ENCODE measurements at places on chromosomes 6 and 20. TPM values are rescaled to one million over a fixed set of nuclear protein-coding genes. Genes with fewer than 3 reads are reported as not detected.

The SLC17A9 gene
- 5.4 TPM for total RNA-seq

The PSORS1C1 gene
- total RNA-seq, result 3.9 TPM

The BHLHE23 gene
- total RNA-seq, result not detected

The GRM1 gene
- total RNA-seq, result 25.0 TPM

The POM121L2 gene
- total RNA-seq, result not detected

The TMEM217 gene
- 0.81 TPM for total RNA-seq

The NEU1 gene
- total RNA-seq, result 28.6 TPM

The SLC26A8 gene
- 6.8 TPM for total RNA-seq

The TPMT gene
- total RNA-seq, result 20.7 TPM

The C2 gene
- total RNA-seq, result 6.6 TPM

The TFAP2D gene
- total RNA-seq, result 0.29 TPM

The SFTA2 gene
- total RNA-seq, result not detected

The PRKN gene
- total RNA-seq, result 34.3 TPM

The KCNK15 gene
- total RNA-seq, result 0.48 TPM

The TNXB gene
- 22.9 TPM for total RNA-seq

The HDGFL1 gene
- total RNA-seq, result 0.51 TPM

The BMP5 gene
- 0.23 TPM for total RNA-seq

The DHX35 gene
- total RNA-seq, result 12.0 TPM

The SNAP91 gene
- 75.1 TPM for total RNA-seq

The CNBD2 gene
- total RNA-seq, result 5.8 TPM

The EYA4 gene
- total RNA-seq, result 3.4 TPM

The MCHR2 gene
- 12.3 TPM for total RNA-seq

The ID4 gene
- 40.0 TPM for total RNA-seq

The CPNE1 gene
- total RNA-seq, result 123 TPM

The ANKEF1 gene
- 2.2 TPM for total RNA-seq

The MAFB gene
- 10.2 TPM for total RNA-seq

The C20orf141 gene
- not detected for total RNA-seq

The HSPA12B gene
- total RNA-seq, result 4.5 TPM

The RNF144B gene
- total RNA-seq, result 12.0 TPM

The HLA-C gene
- total RNA-seq, result 173 TPM

The MRAP2 gene
- total RNA-seq, result 21.2 TPM

The MYH7B gene
- 13.8 TPM for total RNA-seq

The IER3 gene
- total RNA-seq, result 6.6 TPM

The KIFC1 gene
- not detected for total RNA-seq

The PLCB1 gene
- 192 TPM for total RNA-seq

The HLA-DRB1 gene
- total RNA-seq, result 17.7 TPM

The FOXA2 gene
- total RNA-seq, result not detected

The WDR27 gene
- 59.8 TPM for total RNA-seq

The DYNLT2 gene
- 5.3 TPM for total RNA-seq

The SLPI gene
- total RNA-seq, result 0.89 TPM

The TFAP2C gene
- 0.58 TPM for total RNA-seq

The SOX4 gene
- total RNA-seq, result 2.8 TPM

The TAF4 gene
- total RNA-seq, result 30.3 TPM

The VSX1 gene
- 4.9 TPM for total RNA-seq

The SPTLC3 gene
- 6.0 TPM for total RNA-seq

The BPI gene
- not detected for total RNA-seq

The MAP3K4 gene
- total RNA-seq, result 86.2 TPM

The SUMO4 gene
- total RNA-seq, result 5.1 TPM

The TBC1D20 gene
- 45.5 TPM for total RNA-seq

The C20orf173 gene
- not detected for total RNA-seq

The OTOR gene
- not detected for total RNA-seq

The MRS2 gene
- total RNA-seq, result 29.7 TPM

The LY6G5C gene
- total RNA-seq, result 2.2 TPM

The OR2H1 gene
- not detected for total RNA-seq
